ENCODE measurements at places on chromosomes 6 and 20.

DNA sequence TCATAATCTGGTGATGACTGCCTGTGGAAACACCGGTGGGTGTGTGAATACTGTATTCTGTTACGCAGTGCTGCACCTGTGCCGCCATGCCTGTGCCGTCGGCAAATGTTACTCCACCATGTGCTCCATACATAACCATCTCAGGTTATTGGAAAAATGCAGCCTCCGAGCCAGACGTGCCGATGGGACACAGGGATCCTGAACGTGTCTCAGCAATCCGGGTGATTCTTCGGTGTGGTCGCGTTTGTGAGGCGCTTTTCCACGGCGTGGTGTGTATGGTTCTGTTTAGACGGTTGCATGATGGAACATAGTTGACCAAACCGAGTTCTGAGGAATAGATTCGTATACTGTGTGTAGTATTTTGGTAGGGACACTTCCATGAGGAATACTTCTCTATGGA lies 130.3 kb downstream of the SMOC2 start:
- DNase-seq, result no peak

DNA sequence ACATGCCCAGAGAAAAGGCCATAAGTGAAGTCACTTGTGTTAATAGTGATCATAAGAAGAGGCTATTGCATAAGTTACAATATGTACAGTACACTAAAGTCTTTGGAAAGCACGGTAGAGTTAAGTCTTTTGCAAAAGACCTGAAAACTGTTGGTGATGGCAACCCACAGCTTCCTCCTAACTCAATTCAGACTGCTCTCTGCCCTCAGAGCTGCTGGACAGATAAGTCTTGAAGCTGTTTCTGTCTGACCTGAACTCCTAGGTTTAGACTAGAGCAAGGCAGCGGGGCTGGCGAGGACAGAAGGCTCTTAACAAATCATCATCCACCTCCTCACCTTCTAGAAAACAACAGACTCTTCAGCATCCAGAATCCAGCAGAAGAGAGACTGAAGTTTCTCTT lies 125.4 kb downstream of the CD24 start:
- no peak for DNase-seq

- no peak for DNase-seq
Measured at GRCh38 chr6:148379966-148380713, 37.5 kb downstream of the SASH1 start.

- no peak for DNase-seq
Measured at GRCh38 chr6:85050149-85050548, 285.8 kb upstream of the TBX18 start.

DNA sequence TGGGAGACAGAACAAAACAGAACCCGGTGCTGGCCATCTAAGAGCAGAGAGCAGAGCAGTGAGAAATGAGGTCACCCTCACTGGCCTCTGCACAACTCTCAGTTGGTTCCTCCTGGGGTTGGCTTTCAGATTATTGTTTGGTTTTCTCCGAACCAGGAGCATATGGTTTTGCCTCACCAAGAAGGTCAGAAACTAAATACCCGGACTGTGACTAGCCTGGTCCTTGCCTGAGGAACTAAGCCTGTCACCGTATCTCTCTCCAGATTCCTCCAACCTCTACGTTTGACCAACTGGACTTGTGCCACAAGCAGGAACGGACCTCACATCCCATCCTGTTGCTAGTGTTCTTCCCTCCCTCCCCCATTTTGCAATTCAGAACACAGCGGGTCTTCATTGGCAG lies 450.4 kb upstream of the JARID2 start:
- no peak for DNase-seq

GRCh38 chr20:36548704-36549627 lies 7.6 kb downstream of the MYL9 start:
- no peak for DNase-seq

DNA sequence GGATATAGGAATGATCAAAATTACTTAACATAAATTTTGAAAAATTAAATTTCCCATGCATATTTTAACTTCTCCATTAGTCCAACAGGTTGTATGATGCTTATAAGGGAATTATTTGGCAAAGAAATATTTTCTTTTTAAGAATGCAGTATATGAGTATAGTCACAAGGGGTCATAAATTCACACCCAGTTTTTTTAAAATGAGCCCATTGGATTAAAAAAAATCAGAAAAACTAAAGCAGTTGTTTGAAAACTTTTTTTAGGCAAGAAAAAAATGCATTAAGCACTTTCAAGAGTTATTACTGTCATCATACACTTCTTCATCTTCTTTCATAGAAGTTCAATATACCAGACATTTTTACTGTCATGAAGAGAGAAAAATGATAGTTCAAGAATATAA lies 404.2 kb upstream of the FLRT3 start:
- no peak for DNase-seq

DNA sequence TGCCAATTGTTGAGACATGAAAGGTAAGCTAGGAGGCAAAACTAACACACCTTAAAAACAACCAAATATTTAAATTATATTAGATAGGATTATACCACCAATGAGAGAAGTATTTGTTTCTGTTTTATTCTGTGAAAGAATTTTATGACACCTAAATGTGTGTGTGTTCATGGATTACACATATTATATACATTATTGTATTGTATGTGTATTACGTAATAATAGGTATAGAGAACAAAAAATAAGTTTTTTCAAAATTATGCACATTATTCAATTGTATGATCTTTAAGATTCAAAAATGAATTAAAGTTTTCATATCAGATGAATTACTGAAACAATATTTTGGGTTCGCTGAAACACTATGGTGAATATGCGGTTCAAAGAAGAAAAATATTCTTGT lies 84.3 kb upstream of the FABP7 start:
- no peak for DNase-seq

GRCh38 chr6:157779705-157780604 lies 43.1 kb upstream of the SNX9 start:
- no peak for DNase-seq

GRCh38 chr20:22904386-22904785 lies 130.7 kb upstream of the SSTR4 start:
- no peak for DNase-seq

GRCh38 chr6:49787176-49787575 lies at the start of gene PGK2:
Gene PGK2, minus strand, starts transcription at chr6:49787285. Its CDS starts 98 bp downstream, at chr6:49787187.
- DNase-seq, result no peak

GRCh38 chr6:51005779-51006178 lies 187.1 kb downstream of the TFAP2B start:
- DNase-seq, result no peak

DNA sequence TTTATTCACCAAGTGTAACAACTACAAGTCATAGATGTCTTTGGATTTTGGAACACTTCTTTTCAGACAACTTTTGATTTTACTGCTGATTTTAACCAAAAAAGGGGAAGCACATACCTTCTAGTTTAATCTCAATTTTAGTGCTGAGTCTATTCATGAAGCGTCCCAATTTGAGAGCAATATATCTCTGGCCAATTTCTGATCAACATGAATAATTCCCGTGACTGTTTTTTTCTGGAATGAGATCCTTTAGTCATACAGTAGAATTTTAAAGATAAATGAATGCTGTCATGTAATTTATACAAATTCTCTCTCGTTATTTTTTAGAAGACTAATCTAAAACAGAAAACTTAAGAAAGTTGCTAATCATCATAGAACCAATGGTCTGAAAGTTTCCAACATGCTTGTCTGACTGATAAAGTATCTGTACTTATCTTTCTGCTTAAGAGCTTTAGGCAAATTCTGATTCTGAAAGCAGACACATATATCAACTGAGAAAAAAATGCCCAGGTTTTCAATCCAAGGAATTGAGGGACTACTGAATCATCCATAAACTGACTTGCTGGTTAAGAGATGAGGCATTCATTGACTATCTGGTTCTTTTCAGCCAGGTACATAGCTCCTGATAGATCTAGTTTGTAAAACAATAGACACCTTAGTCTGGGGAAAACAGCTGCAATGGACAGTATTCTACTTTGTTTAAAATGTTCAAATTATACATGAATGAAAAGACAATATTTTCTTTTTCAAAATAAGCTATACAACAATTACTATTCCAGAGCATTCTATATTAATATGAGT lies 657.5 kb downstream of the RFPL4B start:
- no peak for DNase-seq

GRCh38 chr6:139447656-139447975 lies 73.2 kb upstream of the CITED2 start:
- no peak for DNase-seq

DNA sequence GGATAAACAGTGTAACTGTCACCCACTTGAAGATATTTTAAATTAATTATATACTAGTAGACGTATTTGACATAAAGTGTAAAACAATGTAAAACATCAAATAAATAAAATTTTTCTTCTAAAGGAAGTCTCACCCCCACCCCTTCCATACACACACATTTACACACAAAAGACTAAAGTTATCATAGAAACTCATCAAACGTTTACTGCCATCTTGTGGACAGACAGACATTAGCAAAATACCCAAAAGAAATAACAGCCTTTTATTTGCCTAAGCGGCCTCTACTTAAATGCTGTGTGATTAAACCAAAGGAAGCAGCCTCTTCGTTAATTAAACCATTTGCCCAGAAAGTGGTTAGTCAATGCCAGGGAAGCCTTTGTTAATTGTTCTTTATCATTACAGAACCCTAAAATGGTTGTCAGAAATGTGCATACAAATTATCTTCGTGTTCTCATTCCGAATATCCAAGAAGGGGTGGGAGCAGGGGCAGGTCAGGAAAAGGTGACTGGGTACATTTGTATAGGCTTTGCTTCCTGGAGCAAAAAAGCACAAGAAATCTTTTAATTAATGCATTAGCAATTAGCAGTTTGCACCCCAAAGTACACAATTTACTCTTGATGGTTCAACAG lies 176.2 kb upstream of the SASH1 start:
- no peak for DNase-seq

- no peak for DNase-seq
Measured at GRCh38 chr20:53792946-53793536, 199.4 kb upstream of the ZNF217 start.

GRCh38 chr20:51074062-51074461 lies 51.2 kb upstream of the KCNG1 start:
- no peak for DNase-seq

DNA sequence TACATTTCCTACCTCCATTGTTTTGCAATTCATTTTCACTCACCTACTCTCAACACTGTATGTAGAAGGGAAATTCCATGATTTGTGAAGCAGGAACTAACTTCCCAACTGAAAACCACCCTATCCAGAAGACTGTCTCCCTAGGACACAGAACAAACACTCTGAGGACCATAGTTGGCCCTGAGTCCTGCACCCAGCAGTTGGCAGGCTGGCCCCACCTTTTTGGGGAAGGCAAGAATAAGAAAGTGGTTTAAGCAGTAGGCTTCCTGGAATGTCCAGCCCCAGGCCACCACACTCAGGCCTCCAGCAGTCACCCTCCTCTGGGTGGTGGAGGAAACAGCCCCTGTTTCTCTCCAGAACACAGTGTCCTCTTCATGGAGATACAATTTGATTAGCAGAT lies 258.8 kb downstream of the ARHGAP18 start:
- DNase-seq, result no peak

- DNase-seq, result no peak
Measured at GRCh38 chr6:43303751-43304331, 4.8 kb downstream of the CRIP3 start.

DNA sequence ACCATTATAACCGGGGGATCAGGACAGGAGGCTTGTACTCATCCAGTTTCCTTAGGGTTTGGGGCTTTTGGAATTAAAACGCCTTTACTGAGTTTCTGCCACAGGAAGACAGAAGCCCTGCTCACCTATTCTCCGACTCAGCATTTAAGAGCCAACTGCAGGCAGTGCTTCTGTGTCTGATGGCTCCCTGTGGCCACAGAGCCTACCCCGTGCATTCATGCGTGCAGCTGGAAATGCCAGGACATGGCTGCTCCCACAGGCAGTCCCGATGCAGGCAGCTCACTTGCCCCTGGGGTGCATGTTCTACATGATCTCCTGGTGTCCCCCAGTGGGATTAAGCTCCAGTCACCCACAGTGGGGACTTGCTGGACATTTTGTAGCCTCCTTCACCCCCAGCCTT lies 22.2 kb downstream of the ZNF831 start:
- no peak for DNase-seq

GRCh38 chr6:129368076-129368475 lies 341.9 kb downstream of the ARHGAP18 start:
- no peak for DNase-seq

DNA sequence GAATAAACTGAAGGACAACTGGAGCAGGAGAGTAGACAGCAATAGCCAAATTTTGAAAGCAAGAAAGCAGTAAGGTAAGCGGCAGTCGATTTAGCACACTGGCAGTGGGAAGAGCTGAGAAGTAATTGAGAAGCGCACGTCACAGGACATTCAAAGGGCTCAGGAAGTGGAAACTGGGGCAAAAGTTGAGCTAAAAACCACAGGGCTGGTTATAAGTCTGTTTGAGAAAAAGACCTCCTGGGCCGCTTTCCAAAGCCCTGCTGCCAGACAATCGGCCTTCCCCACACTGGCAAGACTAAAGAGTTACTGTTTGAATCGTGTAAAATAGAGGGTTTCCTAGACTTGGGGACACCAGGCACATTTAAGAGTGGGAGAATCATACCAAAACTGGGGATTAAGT lies 161.4 kb downstream of the DNAH8 start:
- DNase-seq, result peak; percentile 12

DNA sequence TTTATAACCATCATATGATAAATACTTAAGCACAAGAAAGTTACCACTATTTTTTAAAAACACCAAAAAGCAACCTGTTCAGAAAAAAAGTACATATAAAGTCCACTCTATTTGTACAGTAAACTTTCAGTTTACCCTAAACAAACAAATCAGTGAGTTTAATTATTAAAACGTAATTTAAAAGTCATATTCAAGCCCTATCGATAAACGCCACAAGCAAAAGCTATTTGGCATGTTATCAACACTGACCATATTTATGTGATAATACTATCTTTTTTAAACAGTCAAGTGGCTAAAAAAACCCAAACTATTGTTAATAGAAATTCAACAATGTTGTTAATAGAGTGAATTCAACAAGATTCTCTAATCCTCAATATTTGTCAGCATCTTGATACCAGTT lies 1.9 kb downstream of the KATNA1 start:
- DNase-seq, result no peak

GRCh38 chr6:111758608-111759329 lies 114.5 kb downstream of the FYN start:
- DNase-seq, result no peak

- no peak for DNase-seq
Measured at GRCh38 chr6:51350308-51350904, 531.7 kb downstream of the TFAP2B start.

- DNase-seq, result no peak
Measured at GRCh38 chr20:56760610-56761009, 131.5 kb downstream of the TFAP2C start.

GRCh38 chr20:19269737-19270340 lies 57.4 kb downstream of the SLC24A3 start:
- no peak for DNase-seq

GRCh38 chr20:46121184-46121930 lies 3.2 kb downstream of the CD40 start:
- DNase-seq, result no peak

Data from stimulated activated CD4-positive, alpha-beta T cell treated with anti-CD3 and anti-CD28 coated beads, Interleukin-12 subunit alpha, Interleukin-12 subunit beta, amount 100 ng/mL, for 48 hours (primary cell).